ENCODE measurements at places on chromosomes 5 and 9.

DNA sequence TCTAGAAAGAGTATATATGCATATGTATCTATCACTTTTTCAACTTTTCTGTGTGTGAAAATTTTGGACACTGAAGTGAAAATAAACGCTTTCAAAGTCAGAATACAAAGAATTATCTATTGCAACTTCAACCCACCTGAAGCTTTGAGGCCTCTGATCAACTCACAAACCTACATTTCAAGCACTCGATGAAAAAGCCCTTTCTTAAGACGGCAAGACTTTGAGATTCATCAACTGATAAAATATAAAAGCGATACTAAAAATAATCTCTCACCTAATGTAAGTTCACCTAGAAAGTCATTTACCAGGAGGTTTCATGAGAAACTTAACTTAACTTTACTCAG lies 1.2 kb downstream of the GOLPH3 start:
- no peak for DNase-seq
- H3K27me3 ChIP-seq: no peaks in the 10 kb centered on the region
- H3K36me3 ChIP-seq: peaks cover 6% of the 10 kb centered on the region
- peak overlapping the region; percentile 97 for H3K27ac ChIP-seq
- peak overlapping the region; percentile 83 for H3K4me3 ChIP-seq

DNA sequence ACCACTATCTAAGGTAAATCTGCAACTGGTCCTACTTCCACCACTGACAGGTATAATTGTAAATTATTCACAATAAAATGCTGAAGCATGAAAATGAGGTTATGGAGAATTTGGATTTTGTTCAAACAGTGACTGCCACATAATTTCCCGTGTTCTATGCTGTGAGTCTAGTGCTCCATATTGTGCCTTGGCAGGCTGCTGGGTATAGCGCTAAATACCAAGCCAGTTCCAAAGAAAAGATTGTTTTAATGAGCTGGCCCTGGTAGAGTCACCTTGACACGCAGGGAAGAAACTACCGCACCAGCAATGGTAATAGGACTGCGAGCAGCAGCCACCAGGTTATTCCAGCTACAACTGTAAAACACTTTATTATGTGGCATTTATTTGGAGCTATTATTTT lies 30.4 kb downstream of the PSMB7 start:
- no peak overlapping the region for H3K4me3 ChIP-seq
- no peak overlapping the region for H3K27ac ChIP-seq

DNA sequence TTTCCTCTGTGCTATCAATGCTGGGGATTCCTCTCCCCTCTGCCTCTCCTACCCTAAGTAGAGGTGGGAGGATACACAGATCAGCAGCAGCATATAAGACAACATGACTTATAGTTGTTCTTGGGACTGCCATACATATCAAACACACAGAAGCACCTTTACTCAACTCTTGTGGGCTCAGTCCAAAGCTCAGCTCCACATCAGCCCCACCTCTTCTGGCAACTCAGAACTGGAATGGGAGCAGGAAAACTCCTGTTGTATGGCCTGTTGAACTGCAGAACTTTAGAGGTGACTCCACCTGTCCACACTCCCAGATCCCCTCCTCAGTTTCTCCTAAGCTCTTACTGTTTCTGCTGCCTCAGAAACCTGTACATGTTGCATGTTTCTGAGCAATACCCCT lies 127.8 kb downstream of the SV2C start:
- H3K27me3 ChIP-seq: no peaks in the 10 kb centered on the region
- DNase-seq: no peak
- H3K4me3 ChIP-seq: no peak overlapping the region
- no peak overlapping the region for H3K27ac ChIP-seq

- H3K4me3 ChIP-seq: no peak overlapping the region
- no peak for DNase-seq
- H3K36me3 ChIP-seq: peaks cover 3% of the 10 kb centered on the region
- peaks cover 31% of the 10 kb centered on the region for H3K4me1 ChIP-seq
These were observed 77.9 kb downstream of the FNBP1 start for GRCh38 chr9:129964901-129965734.

- H3K4me3 ChIP-seq: no peak overlapping the region
- H3K27me3 ChIP-seq: no peaks in the 10 kb centered on the region
- H3K36me3 ChIP-seq: no peaks in the 10 kb centered on the region
- no peak overlapping the region for H3K27ac ChIP-seq
These were observed 159.5 kb upstream of the ACTBL2 start for GRCh38 chr5:57642066-57642465.

Measured in effector memory CD4-positive, alpha-beta T cell (primary cell).